Left lobe of liver (tissue), 2 donors: ENCODE measurements at places on chromosomes 6 and 20. TPM values are rescaled to one million over a fixed set of nuclear protein-coding genes. Genes with fewer than 3 reads are reported as not detected.

- no peak for DNase-seq
Measured at GRCh38 chr6:25942561-25943147, 12.2 kb upstream of the SLC17A2 start.

- DNase-seq = no peak
Measured at GRCh38 chr20:51860111-51860882, 58.0 kb upstream of the SALL4 start.

DNA sequence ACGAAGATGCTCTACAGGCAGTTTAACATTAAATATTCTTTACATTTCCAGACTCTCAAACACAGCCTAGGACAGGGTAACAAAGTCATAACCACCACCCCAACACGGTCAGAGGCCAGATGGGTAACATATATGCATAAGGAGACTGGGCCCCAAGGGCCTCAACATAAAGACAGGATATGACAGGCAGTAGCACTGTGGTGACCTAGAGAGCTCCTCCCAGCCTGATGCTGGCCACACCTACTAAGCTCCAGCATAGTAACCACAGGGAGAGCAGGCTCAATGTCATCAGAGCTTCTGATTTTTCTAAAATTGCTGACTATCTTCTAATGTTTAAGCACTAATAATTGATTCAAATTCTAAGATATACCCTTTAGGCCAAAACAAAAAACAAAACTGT, 21.7 kb downstream of the SMLR1 start:
- no peak for DNase-seq

DNA sequence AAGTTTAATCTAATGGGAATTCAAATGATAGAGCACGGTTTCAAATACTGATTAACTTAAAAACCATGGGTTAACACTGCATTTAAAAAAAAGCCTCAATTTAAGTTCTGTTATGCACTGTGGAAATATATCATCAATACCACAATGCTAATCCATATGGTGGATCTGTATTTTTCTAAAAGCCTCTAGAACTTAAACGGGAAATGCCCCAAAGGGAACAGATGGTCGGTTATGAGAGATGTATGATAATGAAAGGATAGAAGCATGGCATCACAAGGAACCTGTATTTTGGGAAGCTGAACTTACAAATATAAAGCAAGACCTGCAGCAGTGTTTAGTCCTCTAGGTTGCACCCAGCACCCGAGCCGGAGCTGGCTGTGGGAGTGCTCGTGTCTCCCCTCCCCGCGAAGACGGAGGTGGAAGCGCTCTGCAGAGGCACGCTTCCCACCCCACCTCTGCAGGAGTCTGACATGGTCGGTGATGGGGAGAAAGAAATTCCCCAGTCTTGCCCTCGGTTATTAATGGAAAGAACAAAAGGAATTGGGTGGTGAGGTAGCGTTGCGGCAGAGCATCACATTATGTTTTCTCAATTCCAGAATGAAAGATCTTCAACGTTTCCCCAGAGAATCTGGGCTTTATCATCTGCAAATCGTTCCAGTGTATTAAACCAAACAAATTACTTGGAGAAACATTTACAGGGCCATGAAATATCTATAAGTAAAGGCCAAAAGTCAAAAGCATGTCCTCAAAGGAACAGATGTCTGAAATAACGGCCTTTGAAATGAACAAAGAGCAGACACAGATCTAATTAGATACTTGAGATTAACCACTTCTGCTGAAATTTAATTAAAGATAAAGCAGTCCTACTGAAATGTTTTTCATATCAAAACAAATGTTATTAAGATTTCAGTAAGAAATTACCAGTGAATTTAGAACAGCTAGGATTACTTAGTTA, 103.1 kb upstream of the POPDC3 start:
- no peak for DNase-seq

DNA sequence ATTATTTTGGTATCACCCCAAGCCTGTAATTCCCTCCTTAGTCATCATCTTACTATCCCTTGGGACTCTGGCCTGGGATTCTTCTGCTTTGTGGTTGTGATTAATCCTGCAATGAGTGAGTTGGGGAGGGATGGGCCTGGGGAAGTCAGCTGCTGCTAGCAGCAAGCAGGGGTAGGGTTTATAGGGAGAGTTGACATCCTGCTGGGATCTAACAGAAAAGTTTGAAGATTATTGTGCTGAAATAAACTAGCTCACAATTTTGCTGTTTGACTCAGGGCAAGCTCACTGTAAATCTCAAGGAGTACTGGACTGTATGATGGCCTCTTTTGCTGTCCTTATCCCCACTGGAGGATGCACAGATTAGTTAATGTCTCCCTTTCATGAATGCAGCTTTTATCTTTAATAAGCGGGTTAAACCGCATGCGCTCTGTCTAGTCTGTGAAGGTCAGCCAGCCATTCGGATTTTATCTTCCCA, 83.4 kb downstream of the JARID2 start:
- no peak for DNase-seq

DNA sequence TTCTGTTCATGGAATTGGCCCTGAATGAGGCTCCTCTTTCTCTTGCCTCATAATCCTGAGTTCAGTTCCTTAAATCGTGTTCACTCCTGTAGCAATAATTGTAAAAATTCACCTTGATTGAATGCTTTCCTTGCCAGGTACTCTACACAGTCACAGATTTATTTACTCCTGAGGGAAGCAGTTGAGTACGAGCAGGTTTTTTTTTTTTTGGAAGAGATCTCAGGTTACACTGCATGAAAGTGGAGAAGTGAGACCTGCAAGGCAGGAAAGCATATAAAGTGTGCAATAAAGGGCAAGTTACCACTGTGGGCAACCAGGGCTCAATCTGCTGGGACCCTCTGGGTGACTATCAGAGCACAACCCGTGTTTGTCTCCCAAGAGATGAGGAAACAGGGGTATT, 93.0 kb upstream of the DOK5 start:
- no peak for DNase-seq

DNA sequence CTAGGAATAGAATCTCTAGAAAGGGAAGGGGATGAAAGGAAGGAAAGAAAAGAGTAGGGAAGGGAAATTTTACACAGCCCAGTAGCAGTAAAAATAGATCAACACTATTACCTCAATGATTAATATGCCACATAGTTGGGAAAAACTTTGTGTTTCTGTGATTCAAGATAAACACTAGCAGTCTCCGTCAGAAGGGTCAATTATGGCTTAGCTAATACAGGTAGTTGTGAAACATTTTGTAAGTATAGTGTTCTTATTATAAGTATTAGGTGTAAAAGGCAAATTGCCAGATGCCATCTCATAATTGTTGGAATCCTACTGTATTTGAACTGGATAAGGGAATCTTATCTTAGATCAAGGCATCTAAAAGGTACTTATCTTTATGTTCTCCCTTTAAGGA, 165.7 kb downstream of the MTFR2 start:
- no peak for DNase-seq

GRCh38 chr6:166466178-166467122, 83.7 kb upstream of the MPC1 start:
- DNase-seq = no peak

- DNase-seq = no peak
Measured at GRCh38 chr6:156943166-156943565, 166.0 kb downstream of the ARID1B start.

GRCh38 chr6:118876814-118877213, 17.1 kb upstream of the ASF1A start:
- no peak for DNase-seq

DNA sequence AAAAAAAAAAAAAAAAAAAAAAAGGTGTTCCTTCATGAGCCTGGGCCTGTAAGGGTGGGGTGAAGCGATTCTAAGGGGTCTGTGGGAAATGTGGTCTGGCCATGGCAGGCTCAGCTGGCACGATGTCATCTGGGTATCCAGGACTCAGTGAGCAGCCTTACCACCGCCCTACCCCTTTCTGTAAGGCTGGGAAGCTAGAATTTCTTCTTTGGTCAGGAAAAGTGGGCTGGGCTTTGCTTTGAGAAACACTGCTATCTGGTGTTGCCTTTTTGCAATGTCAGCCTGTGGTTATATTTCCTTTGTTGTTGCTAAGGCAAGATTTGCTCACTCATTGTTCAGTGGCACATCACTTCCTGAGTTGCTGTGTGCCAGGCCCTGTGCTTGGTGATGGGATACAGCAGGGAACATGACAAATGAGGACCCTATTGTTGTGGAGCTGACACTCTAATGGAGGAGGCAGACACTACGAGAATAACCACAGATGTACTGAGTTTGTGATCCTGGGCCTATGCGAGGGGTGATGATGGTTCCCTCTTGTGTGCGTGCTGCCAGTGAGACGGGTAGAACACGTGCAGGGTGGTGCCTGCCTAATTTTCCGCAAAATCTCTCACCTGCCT, 45.9 kb upstream of the ZNFX1 start:
- no peak for DNase-seq

GRCh38 chr6:37546141-37546871, 46.6 kb upstream of the CCDC167 start:
- DNase-seq = no peak

- peak; percentile 54 for DNase-seq
Measured at GRCh38 chr6:144150710-144151657, 667 bp downstream of the STX11 start.

DNA sequence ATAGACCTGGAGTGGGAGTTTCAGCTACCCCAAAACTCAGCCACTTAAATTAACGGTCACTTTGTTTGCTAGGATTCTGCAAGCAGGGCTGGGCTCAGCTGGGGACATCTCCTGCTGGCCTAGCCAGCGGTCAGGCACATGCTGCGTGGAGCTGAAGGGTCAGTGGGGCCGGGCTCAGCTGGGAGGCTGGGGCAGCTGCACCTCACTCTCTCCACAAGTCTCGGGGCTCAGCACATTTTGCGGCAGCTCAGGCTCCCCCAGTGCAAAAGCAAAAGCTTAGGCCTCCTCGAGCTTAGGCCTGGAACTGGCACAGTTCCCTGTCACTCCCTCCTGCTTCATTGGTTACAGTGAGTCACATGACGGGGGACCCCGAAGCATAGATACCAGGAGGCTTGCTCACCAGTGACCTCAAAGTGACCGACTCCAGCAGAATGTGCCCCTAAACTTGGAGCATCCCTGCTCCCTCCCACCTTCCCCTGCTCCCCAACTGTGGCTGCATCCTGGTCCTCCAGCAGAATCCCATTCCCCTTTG, 80.6 kb upstream of the CST7 start:
- no peak for DNase-seq

The TULP1 gene
- not detected for total RNA-seq

The ECHDC1 gene
- total RNA-seq = 36.6 TPM

The PACRG gene
- 1.8 TPM for total RNA-seq

The ARMH2 gene
- total RNA-seq = not detected

The DNAH8 gene
- 0.03 TPM for total RNA-seq
